ENCODE measurements at places on chromosomes 1 and 21.

- DNase-seq, result no peak
Measured at GRCh38 chr1:174204697-174205308, 45.5 kb downstream of the RABGAP1L start.

GRCh38 chr1:175498002-175498401 lies 245.4 kb downstream of the TNR start:
- no peak for DNase-seq

DNA sequence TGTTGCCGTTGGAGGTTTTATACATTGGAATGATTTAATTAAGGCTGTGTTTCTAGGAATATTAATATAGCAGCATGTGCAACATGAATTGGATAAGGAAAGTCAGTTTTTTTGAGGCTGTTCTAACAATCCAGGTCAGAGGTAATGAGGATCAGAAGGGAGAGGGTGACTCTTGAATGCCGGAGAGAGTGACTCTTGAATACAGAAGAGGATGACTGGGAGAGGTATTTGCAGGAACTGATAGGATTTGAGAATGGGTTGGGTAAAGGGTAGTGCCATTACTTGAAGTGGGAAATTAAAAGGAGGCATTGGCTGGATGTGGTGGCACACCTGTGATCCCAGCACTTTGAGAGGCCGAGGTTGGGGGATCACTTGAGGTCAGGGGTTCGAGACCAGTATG lies 55.6 kb upstream of the MACF1 start:
- DNase-seq, result no peak

- no peak for DNase-seq
Measured at GRCh38 chr1:54331091-54331772, 75.0 kb downstream of the SSBP3 start.

GRCh38 chr1:234610061-234610665 lies at the start of gene IRF2BP2:
Gene IRF2BP2 (minus strand): TSS chr1:234610178. CDS start chr1:234609494, 684 bp downstream.
- no peak for DNase-seq

DNA sequence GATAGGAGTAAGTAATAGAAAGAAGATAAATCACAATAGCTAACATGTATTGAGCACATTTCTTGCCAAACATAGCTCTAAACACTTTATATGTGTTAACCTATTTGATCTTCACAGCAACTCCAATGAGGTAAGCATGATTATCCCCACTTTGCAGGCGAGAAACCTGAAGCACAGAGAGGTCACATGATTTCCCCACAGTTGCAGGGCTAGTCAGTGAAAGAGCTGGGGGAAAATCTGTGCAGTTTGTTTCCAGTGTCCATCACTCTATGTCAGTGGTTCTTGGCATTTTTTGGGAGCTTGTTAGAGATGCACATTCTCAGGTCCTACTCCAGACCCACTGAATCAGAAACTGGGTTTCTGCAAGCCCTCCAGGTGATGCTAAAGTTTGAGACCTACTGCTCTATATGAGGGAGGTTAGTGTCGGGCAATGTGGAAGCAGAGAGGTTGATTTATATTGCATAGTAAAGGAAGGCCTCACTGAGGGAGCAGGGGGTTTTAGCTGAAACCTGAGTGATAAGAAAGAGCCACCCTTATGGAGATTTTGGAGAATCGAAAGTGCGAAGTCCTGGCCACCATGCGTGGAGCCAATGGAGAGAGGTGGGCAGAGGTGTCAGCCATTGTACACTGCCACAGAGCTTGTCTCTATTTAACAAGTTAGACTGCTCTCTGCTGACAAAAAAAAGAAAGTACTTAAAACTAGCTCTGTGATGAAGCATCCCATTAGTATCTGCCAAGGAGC lies 20.9 kb downstream of the MCOLN3 start:
- no peak for DNase-seq

DNA sequence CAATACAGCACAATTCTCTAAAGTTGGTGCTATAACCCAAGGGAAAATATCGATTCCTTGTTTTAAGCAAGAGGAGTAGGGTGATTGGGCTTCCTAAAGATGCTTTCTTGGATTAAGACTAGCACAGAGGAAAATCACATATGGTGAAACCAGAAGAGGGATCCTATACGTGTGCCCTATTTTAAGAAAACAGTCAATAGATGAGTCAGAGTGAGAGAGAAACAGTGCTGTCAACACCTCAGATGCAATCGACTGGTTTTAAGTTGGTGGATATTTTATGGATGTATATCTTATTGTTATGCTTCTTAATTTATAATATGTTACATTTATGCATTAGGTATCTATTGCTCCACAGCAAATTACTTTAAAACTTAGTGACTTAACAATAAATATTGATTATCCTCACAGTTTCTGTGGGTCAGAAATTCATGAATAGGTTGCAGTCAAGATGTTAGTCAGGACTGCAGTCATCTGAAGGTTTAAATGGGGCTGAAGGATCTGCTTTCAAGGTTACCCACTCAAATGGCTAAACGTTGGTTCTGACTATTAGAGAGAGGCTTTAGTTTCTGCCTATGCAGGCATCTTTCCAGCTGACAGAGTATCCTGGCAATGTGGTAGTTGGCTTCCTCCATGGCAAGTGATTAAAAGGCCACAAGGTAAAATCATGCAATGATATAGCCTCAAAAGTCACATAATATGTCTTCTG lies 61.6 kb upstream of the DEPDC1 start:
- no peak for DNase-seq

- DNase-seq, result no peak
Measured at GRCh38 chr1:30727824-30728223, 4.4 kb upstream of the MATN1 start.

DNA sequence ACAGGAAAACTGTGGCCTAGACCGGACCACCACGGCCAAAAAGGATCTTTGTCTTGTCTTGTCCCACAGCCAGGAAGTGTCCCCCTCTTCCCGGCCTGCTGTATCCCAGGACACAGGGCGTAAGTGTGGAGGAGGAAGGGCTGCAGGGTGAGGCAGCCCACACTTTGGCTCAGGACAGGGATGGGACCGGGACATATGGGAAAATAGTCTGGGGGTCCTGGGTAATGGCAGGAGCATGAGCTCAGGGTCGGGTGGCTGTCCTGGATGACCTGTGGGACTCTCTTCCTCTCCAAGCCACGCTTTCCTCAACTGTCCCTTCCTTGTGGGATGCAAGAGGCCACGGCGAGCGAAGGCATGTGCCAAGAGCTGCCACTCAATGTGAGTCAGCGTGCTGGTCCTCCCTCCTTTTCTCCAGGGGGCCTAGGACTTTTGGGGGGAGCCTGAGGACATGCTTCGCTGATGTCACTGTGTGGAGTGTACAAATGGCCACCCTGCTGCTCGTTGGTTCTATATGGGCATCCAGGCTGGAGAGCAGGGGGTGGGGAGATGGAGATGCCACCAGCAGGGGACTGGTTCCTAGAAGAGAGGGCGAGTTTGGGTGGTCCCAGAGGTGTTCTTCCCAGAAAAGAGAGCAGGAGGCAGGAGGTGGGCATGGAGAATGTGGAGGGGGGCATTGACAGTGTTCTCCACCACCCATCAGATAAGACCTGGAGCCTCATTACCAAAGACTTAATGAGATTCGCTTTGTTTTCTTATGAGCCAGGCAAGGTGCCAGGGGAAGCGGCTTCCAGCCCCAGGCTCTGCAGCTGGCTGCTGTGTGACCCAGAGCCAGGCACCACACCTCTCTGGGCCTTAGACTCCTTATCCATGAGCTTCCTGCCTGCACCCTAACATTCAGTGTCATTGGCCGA lies 11.5 kb upstream of the PADI1 start:
- no peak for DNase-seq

DNA sequence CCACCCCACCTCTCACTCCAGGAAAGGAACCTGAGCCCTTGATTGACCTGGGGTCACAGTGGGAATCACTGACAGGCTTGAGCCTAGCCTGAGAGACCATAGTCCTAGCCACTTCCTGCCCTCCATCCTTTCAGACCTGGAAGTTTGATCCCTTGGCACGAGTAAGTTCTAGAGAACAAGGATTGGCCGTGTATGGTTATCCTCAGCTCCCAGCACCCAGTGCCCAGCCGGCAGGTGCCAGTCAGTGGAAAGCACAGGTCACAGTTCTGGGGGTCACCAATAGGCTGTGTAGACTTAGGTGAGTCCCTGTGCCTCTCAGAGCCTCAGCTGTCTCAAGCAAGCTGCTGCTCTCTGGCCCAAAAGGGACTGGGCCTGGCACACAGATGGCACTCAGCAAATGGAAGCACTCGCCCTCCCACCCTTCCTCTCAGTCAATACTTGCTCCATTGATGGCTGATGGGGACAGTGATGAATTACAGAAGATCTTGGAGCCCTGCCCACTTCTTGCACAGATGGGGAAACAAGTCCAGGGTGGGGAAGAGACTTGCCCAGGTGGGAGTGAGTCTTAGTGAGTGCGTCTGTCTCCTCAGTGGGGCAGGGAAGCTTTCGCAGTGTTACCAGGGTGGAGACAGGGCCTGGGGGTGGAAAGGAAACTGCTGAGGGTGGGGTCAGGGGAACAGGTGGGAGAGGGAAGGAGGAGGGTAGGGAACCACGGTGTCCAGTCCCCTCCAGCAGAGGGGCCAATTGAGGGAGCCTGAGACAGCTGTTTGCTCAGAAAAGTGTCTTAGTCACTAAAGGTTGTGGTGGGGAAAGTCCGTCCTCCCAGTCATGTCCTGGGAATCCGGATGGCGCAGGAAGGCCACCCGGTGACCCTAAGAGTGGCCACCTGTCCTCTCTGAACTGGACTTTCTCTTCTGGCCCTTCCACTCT lies 2.6 kb upstream of the KCNQ4 start:
- no peak for DNase-seq

- no peak for DNase-seq
Measured at GRCh38 chr1:61391730-61392129, 309.4 kb downstream of the NFIA start.

Measured in thoracic aorta (tissue), 2 donors.